Stimulated activated CD4-positive, alpha-beta T cell treated with anti-CD3 and anti-CD28 coated beads, Interleukin-1b, Interleukin-23, amount 100 ng/mL, for 4 hours (primary cell): ENCODE measurements at places on chromosomes 3 and 15.

GRCh38 chr3:151804267-151804666 lies 9.6 kb upstream of the AADAC start:
- no peak for DNase-seq

GRCh38 chr3:48387634-48388033 lies 15.6 kb downstream of the FBXW12 start:
- DNase-seq, result no peak

DNA sequence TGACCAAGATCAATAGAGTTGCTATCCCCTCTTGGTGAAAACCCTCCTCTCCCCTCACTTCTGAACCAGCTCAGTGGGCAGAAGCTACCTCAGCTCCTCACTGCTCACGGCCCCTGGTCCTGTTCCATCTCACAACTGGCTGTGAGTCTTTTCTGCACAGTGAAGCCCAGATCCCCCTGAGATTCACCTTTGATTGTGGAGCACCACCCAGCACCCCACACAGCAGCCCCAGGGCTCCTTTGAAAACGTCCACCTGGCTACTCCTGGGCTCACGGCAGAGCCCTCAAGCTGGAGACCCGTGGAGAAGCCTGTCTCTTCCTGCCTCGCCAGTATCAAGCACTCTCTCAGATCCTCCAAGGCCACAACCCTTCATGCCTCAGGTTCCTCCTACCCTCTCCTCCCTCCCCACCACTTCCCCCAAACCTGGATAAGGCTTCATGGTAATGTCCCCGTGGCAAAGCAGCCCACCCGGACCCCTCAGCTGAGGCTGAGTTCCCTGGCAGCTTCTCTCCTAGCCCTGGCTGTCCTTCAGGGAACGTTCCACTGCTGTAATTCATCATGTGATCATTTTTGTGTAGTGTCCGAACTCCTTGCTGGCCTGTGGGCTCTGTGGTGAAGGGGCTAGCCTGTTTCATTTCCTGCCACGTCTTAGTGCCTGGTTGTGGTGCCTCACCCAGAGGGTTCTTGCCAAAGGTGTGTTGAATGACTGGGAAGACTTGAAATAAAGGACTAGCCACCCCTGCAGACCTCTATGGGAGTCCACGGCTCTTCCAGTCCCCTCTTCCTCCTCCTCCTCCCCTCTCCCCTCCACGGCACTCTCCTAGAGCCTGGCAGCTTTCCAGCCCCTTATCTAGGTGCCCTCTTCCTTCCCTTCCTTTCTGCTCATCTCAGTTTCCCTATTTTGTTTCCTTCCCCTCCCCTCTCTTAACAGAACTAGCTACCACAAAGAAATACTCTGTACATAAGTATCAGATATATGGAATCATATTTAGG lies 44.5 kb downstream of the KY start:
- no peak for DNase-seq

GRCh38 chr3:123652342-123652984 lies 67.6 kb upstream of the HACD2 start:
- DNase-seq, result no peak

DNA sequence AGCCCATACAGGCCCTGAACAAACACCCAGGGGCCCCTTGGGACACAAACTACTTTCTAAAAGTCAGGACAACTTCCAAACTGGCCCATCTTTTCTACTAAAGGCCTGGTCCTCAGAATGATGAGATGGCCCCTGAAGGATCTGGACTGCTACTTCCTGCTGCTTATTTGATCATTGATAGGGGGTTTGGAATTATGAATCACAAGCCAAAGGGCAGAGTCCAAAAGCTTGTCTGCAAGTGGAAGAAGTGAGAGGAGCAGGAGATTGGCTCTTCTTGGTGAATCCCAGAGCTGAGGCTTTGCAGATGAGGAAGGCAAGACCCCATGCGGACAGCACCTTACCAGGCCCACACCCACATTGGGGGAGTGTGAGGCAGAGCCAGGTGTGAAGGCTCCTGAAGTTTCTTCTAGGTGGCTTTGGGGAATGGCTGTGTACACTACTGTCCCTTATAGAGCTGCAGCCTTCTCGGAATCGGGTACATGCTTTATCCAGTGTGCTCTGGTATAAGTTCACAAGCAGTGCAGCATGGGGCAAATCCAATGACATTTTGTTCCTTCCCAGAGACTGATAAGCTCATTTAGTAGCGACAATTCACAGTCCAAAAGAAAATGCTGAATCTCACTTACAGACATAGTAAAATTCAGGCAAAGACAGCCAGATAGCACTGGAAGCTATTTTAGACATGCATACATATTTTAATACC lies 133.1 kb downstream of the RORA start:
- no peak for DNase-seq

GRCh38 chr15:100988857-100989256 lies 69.7 kb downstream of the LRRK1 start:
- DNase-seq, result no peak

DNA sequence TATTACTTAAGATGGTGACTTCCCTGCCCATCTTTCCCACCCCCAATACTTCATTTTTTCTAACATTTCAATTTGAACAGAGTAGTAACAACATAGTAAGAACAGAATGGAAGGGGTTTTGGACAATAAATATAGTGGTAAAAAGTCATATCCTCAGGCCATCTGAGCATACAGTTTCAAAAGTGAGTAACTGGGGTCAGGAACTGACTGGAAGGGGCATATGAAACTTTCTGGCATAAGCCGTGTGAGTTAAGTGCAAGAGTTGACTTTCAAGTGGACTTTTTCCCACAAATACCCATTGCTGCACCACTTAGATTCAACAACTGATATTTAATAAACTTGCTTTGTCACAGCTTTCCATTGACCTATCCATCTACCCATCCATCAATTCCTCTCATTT lies 153.5 kb upstream of the IL12A start:
- no peak for DNase-seq

DNA sequence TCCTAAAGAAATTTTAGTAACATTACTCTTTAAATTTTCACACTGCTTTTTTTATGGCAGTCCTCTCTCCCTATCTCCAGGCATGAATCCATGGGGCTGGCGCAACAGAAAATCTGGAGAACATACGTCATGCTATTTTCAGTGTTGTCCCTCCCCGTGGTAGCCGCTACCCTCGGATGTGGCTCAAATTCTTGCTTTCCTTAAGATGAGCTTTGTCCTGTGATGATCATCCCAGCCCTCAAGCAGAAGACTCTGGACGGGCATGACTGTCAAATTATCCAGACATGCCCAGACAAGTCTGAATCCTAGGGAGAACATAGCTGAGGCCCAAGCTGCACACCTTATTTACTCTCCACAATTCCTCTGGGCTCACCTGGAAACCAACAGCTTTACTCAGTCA lies 49.1 kb downstream of the FMN1 start:
- no peak for DNase-seq

- DNase-seq, result no peak
Observed at GRCh38 chr3:8757551-8758518, 11.6 kb downstream of the OXTR start.

GRCh38 chr15:94198633-94199032 lies 32.7 kb upstream of the MCTP2 start:
- DNase-seq, result no peak

DNA sequence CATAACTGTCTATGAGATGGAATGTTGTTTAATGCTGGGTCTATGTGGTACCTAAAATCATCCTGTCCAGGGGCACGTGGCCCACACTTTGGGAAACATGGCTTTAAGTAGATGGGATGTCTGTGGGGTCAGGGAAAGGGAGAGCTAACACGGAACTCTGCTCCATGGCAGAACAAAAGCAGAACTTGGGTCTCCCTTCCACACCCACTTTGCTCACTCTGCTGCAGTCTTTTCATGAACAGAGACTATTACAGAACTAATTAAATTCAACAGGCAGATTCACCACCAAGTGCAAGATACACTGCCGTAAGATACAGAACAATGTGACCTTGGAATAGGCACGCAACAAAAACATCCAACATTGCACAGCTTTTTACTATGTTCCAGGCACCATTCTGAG lies 28.2 kb downstream of the POPDC2 start:
- no peak for DNase-seq

DNA sequence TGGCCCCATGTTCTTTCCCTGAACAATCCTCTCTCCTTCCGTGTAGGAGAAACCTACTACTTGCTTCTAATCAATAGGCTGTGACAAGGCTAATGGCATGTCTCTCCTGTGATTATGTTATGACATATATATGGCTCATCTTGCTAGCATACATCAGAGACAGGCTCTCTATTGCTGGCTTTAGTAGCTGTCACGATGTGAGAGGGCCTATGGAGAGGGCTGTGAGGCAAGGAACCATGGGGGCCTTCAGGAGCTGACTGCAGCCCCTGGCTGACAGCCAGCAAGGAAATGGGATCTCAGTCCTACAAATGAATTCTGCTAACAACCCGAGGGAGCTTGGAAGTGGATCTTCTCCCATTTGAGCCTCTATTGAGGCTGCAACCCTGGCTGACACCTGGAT lies 96.3 kb downstream of the EOMES start:
- no peak for DNase-seq

GRCh38 chr15:62727501-62727900 lies 315.0 kb upstream of the TPM1 start:
- DNase-seq, result no peak

- no peak for DNase-seq
Observed at GRCh38 chr3:127788451-127788909, 33.8 kb downstream of the MGLL start.

- DNase-seq, result no peak
Observed at GRCh38 chr3:45677841-45678240, 11.4 kb upstream of the SACM1L start.

DNA sequence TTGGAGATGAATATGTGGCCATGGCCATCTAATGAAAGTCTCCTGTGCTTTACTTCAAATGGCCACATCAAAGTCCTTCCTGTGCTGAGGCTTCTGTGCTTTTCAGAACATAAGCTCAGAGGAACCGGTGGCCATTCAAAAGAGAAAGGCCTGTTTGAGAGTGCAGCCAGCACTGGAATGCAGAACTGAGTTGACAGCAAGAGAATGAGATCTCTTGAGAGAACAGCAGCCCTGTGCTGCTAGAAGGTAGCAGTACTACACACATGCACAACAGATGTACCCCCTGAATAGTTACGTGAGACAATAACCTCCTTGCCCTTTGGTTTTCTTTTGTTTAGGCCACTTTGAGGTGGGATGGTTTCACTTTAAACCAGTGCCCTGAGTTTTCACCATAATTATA lies 292.5 kb downstream of the PTPRG start:
- no peak for DNase-seq

- DNase-seq, result no peak
Observed at GRCh38 chr3:49222002-49222401, 50.6 kb downstream of the KLHDC8B start.

- DNase-seq, result no peak
Observed at GRCh38 chr3:62242831-62243509, 130.4 kb downstream of the FEZF2 start.
